ENCODE measurements at places on chromosomes 7 and 10. TPM values are rescaled to one million over a fixed set of nuclear protein-coding genes. Genes with fewer than 3 reads are reported as not detected.
A peak's percentile ranks its signal among the peaks of the same experiment; 100 is the strongest.

The ZNF775 gene
- 4.0 TPM for total RNA-seq

The CPA4 gene
- 337 TPM for total RNA-seq

The CHN2 gene
- total RNA-seq, result 20.1 TPM

DNA sequence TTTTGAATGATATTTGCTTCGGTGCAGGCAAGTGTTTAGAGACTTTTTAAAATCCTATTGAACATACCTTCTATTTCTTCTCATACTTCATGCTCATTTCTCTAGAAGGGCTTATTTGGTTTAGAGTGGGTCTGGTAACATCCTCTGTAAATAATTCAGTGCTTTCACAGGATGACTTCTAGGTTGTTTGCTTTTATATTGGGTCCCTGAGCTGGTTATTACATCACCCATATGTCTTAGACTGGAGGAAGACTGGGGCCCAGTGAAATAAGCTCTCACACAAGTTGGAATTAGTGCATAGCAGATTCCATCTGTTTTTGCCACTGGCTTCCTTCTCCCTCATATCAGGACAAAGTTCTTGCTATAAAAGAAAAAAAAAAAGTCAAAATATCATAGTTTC is 6.5 kb downstream of the SUPV3L1 start:
- DNase-seq, result no peak

DNA sequence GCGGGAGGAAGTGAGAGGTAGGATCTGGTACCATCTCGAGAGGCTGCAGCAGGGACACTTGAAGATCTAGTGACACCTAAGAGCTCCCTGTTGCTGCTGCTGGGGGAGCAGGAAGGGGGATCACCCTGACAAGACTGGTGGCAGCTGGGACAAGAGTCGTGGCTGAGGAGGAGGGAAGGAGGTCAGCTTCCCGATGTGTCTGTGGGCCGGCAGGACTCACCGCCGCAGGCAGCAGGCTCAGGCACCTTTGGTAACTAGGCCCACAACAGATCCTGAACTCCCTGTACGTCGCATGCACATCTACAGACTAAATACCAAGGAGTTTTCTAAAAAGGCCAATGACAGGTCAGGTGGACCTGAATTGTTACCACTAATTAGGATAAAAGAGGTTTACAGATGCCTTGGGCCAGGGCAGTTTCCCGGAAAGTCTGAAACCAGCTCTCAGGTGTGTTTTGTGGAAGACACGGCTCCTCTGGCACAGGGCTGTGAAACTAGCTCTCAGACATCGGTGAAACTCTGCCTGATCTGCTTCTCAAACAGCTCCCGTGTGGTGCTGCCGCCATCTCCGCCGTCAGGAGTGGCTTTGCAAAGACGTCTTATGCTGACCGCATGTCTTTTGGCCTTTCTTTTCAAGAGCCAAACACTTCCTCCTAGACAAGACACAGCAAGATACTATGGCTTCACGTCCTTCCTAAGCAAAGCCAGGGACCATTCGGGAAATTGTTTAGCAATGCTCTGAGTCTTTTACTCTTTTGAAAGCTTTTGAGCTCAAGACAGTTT is 609.7 kb downstream of the PTPRN2 start:
- DNase-seq, result no peak

- no peak for DNase-seq
Measured at GRCh38 chr10:85612378-85612775, 754.2 kb downstream of the GRID1 start.

GRCh38 chr7:93015779-93016481 is 101.8 kb downstream of the SAMD9 start:
- no peak for DNase-seq

GRCh38 chr10:44391981-44392380 is 7.1 kb upstream of the CXCL12 start:
- no peak for DNase-seq

GRCh38 chr10:121865554-121865953 is 62.3 kb downstream of the ATE1 start:
- DNase-seq, result no peak

DNA sequence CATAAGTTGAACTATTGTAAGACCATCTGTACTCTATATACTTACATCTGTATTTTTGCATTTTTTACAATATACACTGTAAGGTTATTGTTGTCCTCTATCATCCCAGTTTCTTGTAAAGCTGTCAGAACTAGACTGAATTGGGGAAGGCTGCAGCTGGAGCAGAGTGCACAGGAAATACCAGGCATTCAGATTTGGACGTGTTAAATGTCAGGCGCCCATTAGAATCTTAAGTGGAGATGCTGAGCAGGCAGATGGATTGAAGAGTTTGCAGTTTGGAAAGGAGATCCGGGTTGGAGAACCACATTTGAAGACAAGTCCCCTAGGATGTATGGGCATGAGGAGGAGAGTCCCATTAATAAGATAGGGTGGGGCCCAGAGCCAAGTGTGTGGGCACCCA is 40.4 kb downstream of the MTURN start:
- DNase-seq, result peak; percentile 36

GRCh38 chr7:79452495-79453265 is 787 bp downstream of the MAGI2 start:
- DNase-seq, result peak; percentile 24

DNA sequence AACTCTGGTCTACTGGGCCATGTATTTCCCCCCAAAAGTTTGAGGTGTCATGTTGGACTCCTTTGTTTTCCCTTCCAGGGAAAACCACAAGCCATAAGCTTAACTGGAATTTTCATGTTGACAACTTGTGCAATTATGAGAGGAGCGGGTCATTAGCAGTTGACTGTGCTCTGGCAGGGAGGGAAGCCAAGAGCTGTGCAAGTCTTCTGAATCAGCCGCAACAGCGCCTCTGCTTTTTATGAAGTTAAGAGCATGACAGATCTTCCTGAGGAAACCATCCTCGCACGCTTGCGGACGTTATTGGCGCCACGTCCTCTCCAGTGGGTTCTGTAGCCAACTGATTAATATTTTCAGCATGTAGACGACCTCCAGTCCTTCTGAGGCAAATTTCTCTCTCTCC is 148.7 kb upstream of the MKI67 start:
- DNase-seq, result peak; percentile 88

DNA sequence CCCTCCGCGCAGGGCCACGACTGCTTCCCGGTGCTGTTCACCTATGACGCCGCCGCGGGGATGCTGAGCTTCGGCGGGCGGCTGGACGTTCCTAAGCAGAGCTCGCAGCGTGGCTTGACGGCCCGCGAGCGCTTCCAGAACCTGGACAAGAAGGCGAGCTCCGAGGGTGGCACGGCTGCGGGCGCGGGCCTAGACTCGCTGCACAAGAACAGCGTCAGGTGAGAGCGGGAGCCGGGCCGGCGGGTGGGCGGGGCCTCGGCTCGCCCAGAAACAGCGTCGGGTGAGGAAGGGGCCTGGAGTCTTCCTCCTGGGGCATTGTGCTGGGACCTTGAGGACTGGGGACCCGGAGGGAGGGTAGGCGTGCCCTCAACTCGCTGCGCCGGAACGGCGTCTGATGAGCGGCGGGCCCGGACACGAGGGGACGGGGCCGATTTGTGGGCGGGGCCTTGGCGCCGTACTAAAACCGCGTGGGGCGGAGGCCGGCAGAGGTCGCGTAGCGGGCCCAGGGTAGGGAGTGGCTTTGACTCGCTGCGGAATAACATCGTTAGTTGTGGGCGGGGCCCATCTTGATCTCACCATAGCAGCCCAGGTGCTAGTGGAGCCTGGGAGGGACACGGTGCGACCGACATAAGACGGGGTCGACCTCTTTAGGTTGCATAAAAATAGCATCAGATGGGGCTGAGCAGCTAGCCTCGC is 15.6 kb downstream of the PDAP1 start:
- DNase-seq, result no peak

DNA sequence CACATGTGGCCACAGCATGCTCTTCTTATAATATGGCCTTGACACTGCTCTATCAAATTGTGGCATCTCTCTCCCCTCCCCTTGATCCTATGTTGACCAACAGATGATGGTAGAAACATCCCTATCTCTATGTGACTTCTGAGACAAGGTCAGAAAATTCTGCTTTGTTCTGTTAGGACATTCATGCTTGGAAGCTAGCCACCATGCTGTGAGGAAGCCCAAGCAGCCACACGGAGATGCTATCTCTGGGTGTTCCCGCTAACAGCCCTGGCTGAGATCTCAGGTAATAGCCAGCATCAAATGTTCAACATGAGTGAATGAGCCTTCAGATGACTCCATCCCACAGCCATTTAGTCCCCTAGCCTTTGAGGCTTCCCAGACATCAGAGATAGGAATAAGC is 36.8 kb upstream of the CPXM2 start:
- DNase-seq, result no peak

- no peak for DNase-seq
Measured at GRCh38 chr7:33458581-33458980, 329.2 kb downstream of the BBS9 start.

DNA sequence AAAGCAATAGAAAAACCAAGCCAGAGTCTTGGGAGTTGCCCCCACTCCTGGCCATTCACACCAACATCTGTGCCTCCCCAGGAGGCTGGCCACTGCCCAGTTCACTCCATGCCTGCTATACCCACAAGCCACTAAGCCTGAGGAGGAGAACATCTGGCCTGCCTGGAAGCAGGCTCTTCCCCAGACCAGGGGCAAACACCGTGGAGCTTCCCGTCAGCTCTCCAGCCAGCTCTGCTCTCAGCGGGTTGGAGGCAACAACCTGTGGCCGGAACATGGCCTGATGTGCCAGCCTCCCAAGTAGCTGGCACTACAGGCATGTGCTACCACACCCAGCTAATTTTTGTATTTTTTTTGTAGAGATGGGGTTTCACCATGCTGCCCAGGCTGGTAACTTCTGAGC is 9.1 kb upstream of the PTPRN2 start:
- DNase-seq, result peak; percentile 19

- DNase-seq, result no peak
Measured at GRCh38 chr10:11454958-11455566, 156.4 kb downstream of the USP6NL start.

GRCh38 chr10:86256690-86257315 is 109.8 kb downstream of the GRID1 start:
- DNase-seq, result no peak

DNA sequence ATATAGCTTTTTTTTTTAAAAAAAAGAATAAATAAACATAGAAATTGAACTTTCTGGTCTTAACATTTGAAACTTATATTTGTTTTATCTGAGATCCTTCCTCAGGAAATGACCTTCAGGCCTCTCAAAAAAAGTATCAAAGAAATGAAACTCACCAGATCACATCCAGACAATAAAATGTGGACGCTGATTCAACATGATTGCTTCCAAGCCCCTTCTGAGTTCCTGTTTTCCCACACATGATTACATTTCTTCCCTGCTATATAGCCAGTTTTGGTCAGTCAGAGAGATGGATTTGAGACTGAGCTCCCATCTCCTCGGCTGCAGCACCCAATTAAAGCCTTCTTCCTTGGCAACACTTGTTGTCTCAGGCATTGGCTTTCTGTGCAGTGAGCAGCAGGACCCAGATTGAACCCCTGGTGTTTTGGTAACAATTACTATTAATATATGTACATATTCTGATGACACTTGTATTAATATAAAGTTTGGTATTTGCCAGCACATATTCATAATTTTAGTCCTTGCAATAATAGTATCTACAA is 21.8 kb upstream of the SVIL start:
- no peak for DNase-seq

DNA sequence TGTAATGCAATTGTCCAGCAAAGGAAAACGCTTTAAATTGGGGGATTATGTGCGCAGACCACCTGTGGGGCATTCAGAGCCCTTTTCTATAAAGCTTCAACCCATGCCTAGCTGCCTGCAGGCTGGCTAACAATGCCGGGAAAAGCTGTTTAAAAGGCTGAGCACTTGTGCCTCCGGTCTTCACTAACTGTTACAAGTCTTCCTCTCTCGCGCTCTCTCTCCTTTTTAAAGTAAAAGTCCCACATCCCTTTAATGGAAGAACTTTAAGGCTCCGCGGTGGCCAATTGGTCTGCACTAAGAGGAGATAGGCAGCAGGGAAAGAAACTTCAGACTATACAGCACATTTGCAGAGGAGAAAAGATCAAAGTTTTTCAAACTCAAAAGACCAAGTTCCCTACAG is 4.6 kb downstream of the FZD8 start:
- DNase-seq, result no peak

DNA sequence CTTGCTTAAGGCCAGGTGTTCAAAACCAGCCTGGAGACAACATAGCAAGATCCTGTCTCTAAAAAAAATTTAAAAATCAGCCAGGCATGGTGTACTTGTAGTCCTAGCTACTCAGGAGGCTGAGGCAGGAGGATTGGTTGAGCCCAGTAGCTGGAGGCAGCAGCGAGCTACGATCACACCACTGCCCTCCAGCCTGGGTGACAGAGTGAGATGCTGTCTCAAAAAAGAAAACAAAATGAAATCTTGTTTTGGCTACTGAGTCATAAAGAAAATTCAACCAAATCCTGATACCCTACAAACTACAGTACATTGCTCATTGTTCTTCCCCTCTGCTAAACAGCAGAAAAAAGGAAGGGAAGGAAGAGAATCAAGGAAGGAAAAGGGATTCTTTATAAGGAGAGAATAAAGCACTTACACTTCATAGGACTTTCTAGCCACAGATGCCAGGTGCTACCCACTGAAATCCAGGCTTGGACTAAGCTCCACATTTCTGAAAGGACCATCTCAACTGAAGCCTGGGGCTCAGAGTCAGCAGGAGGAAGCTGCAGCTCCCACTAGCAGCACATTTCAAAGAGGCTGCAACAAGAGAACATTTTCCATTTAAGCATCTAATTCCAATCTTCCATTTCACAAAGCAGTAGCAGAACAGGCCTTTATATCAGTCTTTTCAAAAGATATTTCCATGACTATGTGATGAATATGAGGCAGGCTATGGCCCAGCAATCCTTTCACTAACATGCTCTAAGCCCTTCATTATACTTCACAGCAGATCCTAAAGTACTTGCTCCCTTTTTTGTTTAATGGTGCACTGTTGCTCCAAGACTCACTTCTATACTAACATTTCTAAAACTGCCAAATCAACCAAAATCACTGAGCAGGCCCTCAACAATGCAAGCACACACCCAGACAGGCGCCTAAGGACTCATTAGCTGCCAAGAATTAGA is 13.5 kb downstream of the TNPO3 start:
- DNase-seq, result no peak

DNA sequence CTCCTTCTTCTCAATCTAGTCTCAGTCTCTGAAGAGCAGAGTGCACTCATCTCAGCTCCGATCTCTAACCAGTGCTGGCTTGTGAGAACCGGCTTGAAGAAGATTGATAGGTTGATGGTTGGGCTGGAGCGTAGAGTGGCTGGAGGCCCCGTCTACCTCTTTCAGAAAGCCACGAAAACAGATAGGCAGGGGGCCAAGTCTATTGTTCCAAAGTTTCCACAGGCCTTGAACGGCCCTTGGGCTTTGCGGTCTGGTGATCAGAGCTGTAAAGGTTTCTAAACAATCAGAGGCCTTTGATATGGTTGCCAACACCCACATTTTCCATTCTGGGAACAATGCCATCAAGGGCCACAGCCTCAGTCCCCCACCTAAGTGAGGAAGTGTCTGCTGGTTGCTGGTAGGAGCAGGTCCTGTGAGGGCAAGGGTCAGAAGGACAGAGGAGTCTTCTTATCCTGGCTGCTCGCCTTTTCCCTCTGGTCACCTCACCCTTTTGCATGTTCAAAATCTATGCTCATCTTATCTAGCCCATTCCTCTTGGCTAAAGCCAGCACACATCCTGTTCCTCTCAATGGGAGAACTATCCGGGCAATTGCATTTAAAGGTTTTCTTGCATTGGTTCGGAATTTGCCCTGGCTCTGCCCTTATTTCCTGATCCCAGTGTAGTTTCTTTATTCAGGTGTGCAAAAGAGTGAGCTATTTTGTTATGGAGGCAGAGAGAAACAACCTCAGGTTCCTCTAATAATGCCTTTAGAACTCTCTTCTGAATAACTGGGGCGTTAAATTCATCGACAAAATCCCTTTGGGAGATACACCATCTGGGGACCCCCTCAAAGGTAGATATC is 70.3 kb upstream of the KMT2E start:
- no peak for DNase-seq
